ENCODE measurements at places on chromosomes 3 and 15. TPM values are rescaled to one million over a fixed set of nuclear protein-coding genes. Genes with fewer than 3 reads are reported as not detected.

Gene DUOXA2
- polyA plus RNA-seq = 0.07 TPM

GRCh38 chr15:66740802-66741201 is 38.8 kb downstream of the SMAD6 start:
- no peak for DNase-seq

Gene FETUB
- polyA plus RNA-seq = 8.0 TPM

GRCh38 chr15:38308797-38309196 is 56.2 kb downstream of the SPRED1 start:
- no peak for DNase-seq

GRCh38 chr15:76991741-76992645 is 2.9 kb upstream of the PSTPIP1 start:
- DNase-seq = no peak

DNA sequence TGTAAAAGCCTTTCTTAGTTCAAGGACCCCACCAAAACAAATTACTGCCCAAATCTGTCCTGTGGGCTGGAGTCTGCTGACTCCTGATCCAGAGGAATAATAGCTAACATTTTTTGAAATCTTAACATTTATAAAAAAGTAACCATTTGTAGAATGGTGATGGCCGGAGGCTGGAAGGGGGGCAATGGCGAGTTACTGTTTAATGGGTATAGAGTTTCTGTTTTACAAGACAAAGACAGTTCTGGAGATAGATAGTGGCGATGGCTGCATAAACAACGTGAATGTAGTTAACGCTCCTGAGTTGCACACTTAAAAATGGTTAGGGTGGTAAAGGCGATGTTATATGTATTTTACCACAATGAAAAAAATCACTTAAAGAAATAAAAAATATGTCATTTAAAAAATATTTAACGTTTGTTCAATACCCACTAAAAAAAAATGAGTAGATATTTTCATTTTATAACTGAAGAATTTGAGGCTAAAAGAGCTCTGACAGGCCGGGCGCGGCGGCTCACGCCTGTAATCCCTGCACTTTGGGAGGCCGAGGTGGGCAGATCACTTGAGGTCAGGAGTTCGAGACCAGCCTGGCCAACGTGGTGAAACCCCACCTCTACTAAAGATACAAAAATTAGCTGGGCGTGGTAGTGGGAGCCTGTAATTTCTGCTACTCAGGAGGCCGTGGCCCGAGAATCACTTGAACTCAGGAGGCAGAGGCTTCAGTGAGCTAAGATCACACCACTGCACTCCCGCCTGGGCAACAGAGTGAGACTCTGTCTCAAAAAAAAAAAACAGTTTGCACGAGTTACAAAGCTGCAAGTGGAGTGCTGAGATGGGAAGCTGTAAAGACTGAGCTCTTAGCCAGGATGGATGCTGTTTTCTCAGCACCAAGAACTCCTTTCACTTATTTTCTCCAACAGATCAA is 37.6 kb downstream of the IGF2BP2 start:
- no peak for DNase-seq

- no peak for DNase-seq
These were observed 17.2 kb upstream of the PRICKLE2 start for GRCh38 chr3:64242435-64242834.

Gene APOD
- 4.0 TPM for polyA plus RNA-seq

Data from liver (tissue), 10 donors.